ENCODE measurements at places on chromosomes 4 and X.
A peak's percentile ranks its signal among the peaks of the same experiment; 100 is the strongest.

GRCh38 chr4:144399927-144400326, 246.0 kb upstream of the HHIP start:
- DNase-seq: no peak

- DNase-seq: peak; percentile 5
Measured at GRCh38 chrX:106802388-106803275, at the start of gene TBC1D8B. Gene TBC1D8B, plus strand, starts transcription at chrX:106802673. Its CDS starts 181 bp downstream, at chrX:106802854.

- DNase-seq: no peak
Measured at GRCh38 chr4:186999686-187000085, 276.0 kb upstream of the FAT1 start.

GRCh38 chr4:80568891-80569290, 233.4 kb downstream of the CFAP299 start:
- DNase-seq: no peak

- no peak for DNase-seq
Measured at GRCh38 chr4:73919691-73920090, 50.5 kb downstream of the CXCL1 start.

GRCh38 chr4:25729564-25729963, 73.9 kb downstream of the SLC34A2 start:
- DNase-seq: no peak

GRCh38 chr4:20248155-20248558, 3.5 kb upstream of the SLIT2 start:
- DNase-seq: no peak

GRCh38 chr4:105108971-105109370, 37.7 kb upstream of the TET2 start:
- DNase-seq: no peak

- DNase-seq: no peak
Measured at GRCh38 chr4:110106931-110107296, 91.5 kb downstream of the ELOVL6 start.

DNA sequence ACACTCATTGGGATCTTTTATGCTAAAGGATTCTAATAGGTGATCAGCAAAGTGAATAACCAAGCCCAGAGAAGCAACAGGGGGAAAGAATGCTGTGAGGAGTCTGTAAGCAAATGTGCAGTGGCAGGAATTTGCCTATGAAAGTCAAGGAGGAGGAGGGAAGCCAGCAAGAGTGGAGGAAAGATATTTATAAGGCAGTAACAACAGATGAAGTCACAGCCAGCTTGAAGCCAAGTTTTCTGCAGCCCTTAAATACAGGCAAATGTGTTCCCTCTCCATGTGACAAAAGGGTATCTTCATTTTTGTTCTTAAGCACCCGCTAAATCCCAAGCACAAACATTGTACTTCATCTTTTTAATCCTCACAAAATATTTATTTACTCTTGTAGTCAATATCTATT, 275.0 kb upstream of the CLNK start:
- no peak for DNase-seq

GRCh38 chrX:70452143-70452733, 7.6 kb downstream of the DLG3 start:
- peak; percentile 42 for DNase-seq

All from activated CD4-positive, alpha-beta T cell treated with anti-CD3 and anti-CD28 coated beads for 4 hours (primary cell).